ENCODE measurements at places on chromosomes 1 and 21.

- no peak for ATAC-seq
Measured at GRCh38 chr1:95754412-95754811, 520.4 kb downstream of the RWDD3 start.

GRCh38 chr1:87274851-87275250, 53.8 kb upstream of the LMO4 start:
- no peak for ATAC-seq

DNA sequence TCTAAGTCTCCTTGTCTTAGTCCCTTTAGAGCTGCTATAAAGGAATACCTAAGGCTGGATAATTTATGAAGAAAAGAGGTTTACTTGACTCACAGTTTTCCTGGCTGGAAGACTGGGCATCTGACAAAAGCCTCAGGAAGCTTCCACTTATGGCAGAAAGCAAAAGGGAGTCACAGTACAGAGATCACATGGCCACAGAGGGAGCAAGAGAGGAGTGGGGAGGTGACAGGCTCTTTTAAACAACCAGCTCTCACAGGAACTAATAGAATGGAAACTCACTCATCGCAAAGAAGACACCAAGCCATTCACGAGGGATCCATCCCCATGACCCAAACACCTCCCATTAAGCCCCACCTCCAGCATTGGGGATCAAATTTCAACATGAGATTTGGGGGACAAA, 68.8 kb downstream of the DDAH1 start:
- ATAC-seq = no peak

- no peak for ATAC-seq
Measured at GRCh38 chr21:16070207-16070651, 340.4 kb downstream of the USP25 start.

GRCh38 chr1:36350659-36351226, 27.3 kb upstream of the EVA1B start:
- peak; percentile 93 for ATAC-seq

GRCh38 chr1:9207086-9207485, 27.5 kb upstream of the H6PD start:
- peak; percentile 84 for ATAC-seq

DNA sequence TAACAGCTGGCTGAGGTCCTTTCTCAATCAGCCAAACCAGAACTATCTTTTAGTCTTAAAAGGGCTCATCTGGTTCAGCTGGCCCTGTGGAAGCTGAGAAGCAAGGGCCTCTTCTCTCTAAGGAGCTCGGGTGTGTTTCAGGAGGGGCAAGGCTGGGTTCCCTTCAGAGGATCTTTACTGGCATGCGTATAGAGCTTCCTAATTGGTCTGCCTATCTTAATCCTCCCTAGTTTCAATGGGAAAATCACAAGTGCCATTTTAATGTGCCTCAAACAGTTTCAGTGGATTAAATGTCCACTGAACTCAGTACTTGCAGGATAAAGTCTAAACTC, 81.5 kb upstream of the LBR start:
- ATAC-seq = no peak

- ATAC-seq = no peak
Measured at GRCh38 chr1:209095627-209096595, 487.6 kb upstream of the CAMK1G start.

DNA sequence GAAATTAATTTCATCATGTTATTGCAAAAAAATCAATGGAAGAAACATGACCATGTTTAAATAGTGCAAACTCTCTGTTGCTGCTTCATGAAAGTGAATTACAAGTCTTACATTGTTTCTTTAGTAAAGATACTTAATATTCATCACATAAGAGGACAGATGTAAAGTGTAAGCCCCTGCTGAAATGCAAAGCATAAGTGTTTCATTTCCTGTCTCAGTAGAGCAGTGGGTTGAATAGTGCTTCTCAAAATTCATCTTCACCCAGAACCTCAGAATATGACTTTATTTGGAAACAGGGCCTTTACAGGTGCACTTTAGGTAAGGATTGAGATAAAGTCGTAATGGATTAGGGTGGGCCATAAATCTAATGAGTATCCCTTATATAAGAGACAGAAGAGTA, 738.4 kb upstream of the RGS18 start:
- no peak for ATAC-seq

DNA sequence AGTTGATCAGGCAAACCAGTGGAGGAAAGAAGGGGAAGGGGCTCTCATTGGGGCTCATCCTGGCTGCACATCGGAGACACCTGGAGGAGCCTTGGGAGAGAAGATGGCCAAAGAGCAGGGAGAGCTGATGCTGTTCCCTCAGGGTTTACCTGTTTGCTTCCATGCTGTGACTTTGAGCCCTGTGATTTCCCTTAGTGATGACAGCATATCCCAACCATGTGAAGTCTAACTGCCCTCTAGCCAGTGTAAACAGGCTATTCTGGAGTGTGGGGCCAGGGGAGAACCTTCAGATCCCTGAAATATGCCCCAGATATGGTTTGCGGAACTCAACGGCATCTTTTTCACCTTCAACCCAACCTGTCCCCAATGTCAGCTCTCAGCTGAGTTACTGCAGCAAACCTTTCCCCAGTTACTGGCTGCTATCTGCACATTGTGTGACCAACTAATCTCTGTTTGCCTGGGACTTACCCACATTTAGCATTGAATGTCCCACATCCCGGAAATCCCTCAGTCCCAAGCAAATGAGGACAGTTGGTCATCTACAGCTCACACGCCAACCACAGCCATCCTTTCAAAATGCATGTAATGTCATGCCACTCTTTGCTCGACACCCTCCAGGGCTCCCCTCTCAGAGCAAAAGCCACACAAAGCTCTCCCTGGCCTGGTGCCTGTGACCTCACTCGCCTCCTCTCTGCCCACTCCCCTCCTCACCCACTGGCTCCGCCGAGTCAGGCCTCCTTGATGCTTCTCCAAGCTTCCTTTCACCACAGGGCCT, 242.3 kb downstream of the KCNJ6 start:
- no peak for ATAC-seq

GRCh38 chr1:13749543-13750341, 49.8 kb downstream of the PRDM2 start:
- peak; percentile 66 for ATAC-seq

GRCh38 chr1:34842073-34842472, 17.5 kb downstream of the SMIM12 start:
- no peak for ATAC-seq

DNA sequence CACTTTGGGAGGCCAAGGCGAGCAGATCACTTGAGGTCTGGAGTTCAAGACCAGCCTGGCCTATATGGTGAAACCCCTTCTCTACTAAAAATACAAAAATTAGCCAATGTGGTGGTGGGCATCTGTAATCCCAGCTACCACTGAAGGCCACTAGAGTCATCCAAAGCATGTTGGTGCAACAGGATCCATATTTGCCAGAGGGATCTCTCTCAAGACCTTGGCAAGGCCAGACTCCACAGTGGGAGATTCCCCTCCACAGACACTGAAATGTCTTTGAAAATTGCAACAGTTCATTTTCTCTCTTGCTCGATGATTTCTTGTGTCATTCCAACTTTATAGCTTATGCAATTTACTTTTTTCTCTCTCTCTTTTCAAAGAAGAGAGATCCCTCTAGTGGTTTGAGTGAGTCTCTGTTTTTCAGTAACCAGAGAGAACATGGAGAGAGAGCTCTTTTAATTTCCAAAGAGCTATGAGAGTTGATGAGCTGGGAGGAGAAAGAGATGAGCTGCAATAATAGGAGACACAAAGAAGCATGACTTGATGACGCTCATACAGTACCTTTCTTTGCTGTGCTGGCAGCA, 176.8 kb upstream of the USP25 start:
- no peak for ATAC-seq
